ENCODE measurements at places on chromosomes 16 and 17. TPM values are rescaled to one million over a fixed set of nuclear protein-coding genes. Genes with fewer than 3 reads are reported as not detected.

DNA sequence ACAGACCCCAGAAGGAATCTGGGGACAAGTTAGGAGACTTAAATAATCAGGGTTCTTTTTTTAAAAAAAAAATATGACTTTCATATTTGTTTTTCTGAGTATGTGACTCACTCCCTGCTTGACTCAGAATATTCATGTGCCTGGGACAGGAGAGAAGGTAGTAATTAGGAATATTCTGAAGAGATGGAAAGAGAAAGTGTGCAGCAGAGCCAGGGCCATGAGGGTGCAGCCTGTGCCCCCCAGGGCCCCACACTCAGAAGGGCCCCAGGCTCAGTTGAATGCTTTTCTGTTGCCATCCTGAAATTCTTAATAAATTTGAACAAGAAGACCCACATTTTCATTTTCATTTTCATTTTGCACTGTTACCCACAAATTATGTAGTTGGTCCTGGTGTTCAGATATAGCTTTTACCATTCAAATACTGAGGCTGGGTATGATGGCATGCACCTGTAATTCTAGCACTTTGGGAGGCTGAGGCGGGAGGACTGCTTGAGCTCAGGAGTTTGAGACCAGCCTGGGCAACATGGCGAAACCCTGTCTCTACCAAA lies 11.5 kb upstream of the LONP2 start:
- DNase-seq: no peak

- no peak for DNase-seq
These were observed 27.5 kb downstream of the UNC13D start for GRCh38 chr17:75816693-75817092.

The FZD2 gene
- total RNA-seq: 6.9 TPM

DNA sequence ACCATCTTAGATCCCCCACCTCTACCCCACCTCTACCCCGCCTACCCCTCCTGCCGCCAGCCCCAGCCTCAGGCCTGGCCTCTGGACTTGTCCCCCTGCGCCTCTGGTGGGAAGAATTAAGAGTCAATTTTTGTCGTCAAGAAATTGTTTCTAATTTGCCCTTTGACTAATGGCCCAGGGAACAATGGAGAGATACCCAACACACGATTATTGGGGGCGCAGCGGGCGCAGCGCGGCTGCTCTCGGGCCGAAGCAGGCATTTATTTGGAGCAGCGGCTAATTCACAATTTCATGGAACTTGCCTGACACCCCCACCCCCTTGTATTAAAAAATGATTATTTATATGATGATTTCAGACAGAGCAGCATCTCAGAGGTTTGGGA lies 4.4 kb upstream of the BAHCC1 start:
- DNase-seq: no peak

The CDYL2 gene
- 10.0 TPM for total RNA-seq

DNA sequence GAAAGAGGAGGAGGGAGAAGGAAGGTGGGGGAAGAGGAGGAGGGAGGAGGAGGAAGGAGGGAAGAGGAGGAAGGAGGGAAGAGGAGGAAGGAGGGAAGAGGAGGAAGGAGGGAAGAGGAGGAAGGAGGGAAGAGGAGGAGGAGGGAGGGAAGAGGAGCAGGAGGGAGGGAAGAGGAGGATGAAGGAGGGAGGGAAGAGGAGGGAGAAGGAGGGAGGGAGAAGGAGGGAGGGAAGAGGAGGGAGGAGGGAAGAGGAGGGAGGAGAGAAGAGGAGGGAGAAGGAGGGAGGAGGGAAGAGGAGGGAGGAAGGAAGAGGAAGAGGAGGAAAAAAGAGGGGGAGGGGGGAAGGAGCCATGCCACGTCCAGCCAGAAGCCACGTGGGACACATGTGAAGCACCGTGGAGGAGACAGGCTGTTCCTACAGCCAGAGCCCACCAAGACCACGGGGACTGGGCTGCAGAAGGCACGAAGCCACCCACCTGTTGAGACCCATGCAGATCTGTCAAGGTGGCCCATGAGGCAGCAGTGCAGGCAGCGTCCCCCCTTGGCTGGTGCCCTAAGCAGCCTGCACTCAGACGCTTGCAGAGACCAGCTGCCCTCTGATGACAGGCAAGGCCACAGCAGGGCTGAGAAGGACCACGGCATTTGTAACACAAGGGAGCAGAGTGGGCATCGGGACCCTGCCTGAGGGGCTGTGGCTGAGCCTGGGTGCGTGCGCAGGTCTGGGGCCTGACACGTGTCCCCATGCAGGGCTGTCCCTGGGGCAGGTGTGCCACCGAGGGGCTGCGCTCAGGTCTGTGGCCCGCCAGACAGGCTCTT lies 10.3 kb downstream of the NDUFAF8 start:
- no peak for DNase-seq

GRCh38 chr17:2312736-2313135 lies 9.0 kb downstream of the SRR start:
- DNase-seq: no peak

- DNase-seq: no peak
These were observed 122.4 kb upstream of the NUDT7 start for GRCh38 chr16:77599793-77600415.

DNA sequence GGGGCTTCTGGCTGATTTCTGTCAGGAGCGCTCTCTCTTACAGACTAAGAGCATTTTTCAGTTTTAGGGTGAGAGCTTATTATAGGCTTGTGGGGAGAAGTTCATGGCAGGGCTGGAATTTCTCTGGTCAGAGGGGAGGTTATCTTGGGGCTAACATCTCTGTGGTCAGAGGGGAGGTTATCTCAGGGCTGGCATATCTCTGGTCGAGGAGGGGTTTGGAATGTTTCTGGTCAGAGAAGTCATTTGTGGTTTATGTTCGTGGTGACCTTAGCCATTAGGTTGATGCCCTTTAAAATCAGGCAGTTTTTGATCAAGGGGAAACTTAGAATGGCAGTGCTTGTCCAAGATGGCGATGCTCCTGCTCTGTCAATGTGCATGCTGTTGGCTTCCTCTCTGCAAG lies 10.8 kb upstream of the USP31 start:
- no peak for DNase-seq

DNA sequence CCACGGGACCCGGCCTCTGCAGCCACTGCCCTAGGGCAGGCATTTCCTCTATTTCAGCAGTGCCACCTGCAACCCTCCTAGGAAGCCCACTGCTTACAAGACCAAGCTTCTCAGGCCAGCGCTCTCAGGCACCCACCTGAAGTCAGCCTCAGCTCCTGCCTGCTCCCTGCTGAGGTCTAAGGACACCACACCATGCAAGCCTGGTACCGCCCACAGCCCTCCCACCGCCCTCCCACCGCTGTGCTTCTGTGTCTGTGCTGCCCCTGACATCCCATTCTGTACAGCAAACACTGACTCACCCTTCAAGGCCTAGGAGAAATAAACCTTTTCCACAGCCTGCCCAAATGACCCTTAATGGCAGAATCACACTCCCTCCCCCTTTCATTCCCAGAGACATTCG lies 6.3 kb downstream of the CLUH start:
- DNase-seq: no peak

The ZDHHC1 gene
- total RNA-seq: 2.3 TPM

DNA sequence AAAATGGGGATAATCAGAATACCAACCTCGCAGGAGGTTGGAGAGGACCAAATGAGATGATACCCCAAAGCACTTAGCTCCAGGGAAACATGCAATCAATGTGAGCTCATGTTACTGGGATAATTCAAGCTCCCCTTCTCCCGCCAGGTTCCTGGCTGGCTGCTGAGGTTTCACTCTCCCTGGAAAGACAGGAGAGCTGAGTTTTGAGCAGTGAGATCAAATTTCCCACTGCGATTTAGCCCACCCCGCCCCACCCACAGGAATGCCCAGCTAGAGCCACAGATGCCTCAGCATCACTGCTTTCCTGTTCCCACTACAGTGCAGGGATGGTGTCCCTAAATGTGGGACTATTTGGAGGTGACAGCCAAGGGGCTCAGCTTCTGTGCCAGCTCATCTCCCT lies 56.7 kb downstream of the ZNF423 start:
- DNase-seq: no peak

DNA sequence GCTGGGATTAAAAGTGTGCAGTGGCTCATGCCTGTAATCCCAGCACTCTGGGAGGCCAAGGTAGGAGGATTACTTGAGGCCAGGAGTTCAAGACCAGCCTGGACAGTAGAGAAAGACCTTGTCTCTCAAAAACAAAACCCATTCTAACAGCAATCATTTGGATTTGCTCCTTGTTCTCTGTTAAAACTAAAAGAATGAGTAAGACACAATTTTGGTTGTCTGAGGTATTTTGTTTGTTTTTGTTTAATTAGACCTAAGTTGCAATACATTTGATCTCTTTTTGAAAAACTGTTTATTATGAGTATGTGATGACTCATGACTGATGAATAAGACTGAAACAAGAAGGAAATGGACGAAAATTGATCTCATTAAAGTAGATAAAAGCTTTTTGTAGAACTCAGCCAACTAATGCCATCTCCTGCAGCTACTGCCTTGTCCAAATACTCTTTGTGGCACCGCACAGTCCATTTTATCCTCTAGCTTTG lies 29.0 kb downstream of the GLG1 start:
- no peak for DNase-seq

GRCh38 chr17:1331708-1332107 lies 52.2 kb downstream of the TRARG1 start:
- no peak for DNase-seq

The NPIPB2 gene
- total RNA-seq: 0.78 TPM

- no peak for DNase-seq
These were observed 160.4 kb upstream of the PLCG2 start for GRCh38 chr16:81618661-81619060.

DNA sequence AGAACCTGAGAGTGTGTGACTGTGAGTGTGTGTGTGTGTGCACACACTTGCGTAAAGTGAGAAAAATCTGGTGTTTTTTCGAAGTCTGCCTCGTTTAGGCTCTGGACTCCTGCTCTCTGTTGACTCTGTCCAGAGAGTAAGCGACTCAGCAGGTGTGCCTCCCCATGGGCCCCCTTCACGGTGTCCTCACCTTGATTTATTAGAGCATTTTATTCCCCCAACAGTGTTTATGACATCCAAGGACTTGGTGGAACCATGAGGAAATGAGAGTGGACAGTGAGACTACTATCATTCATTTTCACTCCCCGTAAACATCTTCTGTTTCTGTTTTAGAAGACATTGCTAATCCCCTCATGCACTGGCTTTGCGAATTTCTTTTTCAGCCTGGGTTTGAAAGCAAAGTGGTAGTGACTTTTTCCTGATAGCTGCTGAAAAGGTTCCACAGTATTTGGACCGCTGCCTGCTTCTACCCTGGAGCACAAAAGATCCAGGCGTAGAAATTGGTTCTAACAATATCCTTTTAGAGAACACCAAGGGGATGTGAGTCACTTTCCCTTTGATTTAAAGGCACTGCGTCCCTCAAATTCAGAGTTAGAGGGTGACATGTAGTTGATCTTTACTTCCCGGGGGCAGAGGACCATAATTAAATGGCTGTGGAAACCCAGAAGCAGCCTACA lies 218.2 kb downstream of the WWOX start:
- no peak for DNase-seq

- DNase-seq: no peak
These were observed 40.6 kb downstream of the GDE1 start for GRCh38 chr16:19481296-19481695.

The MXRA7 gene
- 34.6 TPM for total RNA-seq

DNA sequence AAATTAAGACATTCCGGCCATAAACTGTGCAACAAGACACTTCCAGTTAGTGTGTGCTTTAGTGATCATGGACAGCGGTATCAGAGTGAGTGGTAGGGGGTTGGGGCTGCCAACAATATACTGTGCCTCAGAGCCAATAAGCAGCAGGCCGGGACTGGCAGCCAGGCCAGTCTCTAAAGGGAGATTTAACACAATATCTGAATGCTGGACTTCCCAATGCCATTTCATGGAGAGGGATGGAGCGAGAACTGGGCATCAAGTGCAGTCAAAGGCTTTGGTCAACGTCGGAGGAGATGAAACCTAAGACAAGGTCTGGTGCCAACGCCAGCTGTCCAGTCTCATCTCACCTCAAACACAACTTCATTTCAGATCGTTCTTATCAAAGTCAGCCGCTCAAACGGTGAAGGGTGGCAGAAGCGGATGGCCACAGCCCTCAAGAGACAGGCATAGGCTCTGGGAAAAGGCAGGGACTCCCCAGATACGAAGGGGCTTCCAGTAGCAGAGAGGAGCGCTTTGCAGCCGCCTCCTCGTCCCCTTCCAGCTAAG lies 935 bp downstream of the USP32 start:
- DNase-seq: peak; percentile 46

GRCh38 chr17:19387921-19388521 lies 1.0 kb upstream of the MFAP4 start:
- DNase-seq: no peak

GRCh38 chr16:79628501-79628975 lies 28.0 kb upstream of the MAF start:
- no peak for DNase-seq

GRCh38 chr17:29292071-29292991 lies 1.6 kb downstream of the NUFIP2 start:
- DNase-seq: peak; percentile 53

DNA sequence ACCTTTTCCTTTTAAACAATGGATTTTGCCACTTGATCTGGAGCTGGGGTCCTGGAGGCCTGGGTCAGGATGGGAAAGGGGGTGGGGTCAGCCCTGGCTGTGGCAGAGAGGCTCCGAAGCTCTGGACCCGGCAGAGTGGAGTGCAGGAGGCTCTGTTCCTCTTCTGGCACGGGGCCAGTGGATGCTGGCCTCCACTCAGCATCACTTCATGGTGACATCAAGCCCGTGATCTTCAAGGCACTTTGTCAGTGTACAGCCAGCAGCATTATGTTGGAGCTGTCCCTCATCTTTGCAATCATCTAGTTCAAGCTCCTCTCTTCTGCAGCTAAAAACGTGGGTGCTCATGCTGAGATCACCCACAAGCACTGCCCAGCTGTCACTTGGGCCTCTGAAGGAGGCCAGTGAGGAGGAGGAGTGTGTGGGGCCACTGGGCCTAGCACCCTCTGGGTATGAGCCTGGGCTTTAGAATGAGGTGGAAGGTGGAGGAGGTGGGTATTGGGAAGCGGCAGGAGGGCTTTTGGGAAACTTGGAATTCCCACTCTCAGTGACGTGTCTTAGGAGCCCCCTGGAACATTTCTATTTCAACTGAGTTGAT lies 45.9 kb upstream of the MGAT5B start:
- DNase-seq: no peak

GRCh38 chr17:7573324-7574080 lies 5.9 kb upstream of the CD68 start:
- DNase-seq: peak; percentile 86

DNA sequence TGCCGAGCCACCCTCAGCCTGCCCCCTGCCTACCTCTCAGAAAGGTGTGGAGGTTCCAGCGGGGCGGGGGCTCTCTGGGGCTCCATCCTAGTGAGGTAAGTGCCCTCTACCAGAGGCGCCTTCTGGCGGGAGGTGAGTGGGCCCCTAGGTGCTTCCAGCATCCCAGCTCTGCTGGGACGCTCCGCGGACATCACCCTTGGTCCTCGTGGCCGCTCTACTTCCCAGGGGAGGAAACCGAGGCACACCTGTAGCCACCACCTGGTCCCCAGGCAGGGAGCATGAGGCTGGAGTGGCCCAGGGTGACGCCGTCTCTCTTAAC lies 1.4 kb downstream of the MCRIP2 start:
- DNase-seq: no peak
